A549 treated with CORT108297 at 1 μM for 4 hours (cell line): ENCODE measurements at places on chromosomes 11 and 22. TPM values are rescaled to one million over a fixed set of nuclear protein-coding genes. Genes with fewer than 3 reads are reported as not detected.

Gene NXPE1
- total RNA-seq: not detected in 5 replicates

Gene NCF4
- total RNA-seq: 0.07 TPM in 1 of 5 replicates, not detected in the others

Gene TMEM109
- 98.8 to 134 TPM (median 126 TPM) in 5 replicates for total RNA-seq

Gene OR10A6
- not detected in 5 replicates for total RNA-seq

Gene SLC22A25
- total RNA-seq: not detected in 5 replicates

Gene MYO18B
- 0.01 to 0.08 TPM (median 0.03 TPM) in 4 of 5 replicates, not detected in the other for total RNA-seq

Gene KRTAP5-9
- 0.10 TPM in 1 of 5 replicates, not detected in the others for total RNA-seq

Gene TBX10
- not detected in 5 replicates for total RNA-seq

Gene LINC01488
- 0.03 to 0.05 TPM (median 0.05 TPM) in 3 of 5 replicates, not detected in the others for total RNA-seq

Gene GAB4
- total RNA-seq: not detected in 5 replicates

Gene CBLIF
- not detected in 5 replicates for total RNA-seq

Gene YPEL4
- 0.22 to 0.47 TPM (median 0.27 TPM) in 5 replicates for total RNA-seq

Gene ANO1
- total RNA-seq: 1.2 to 2.0 TPM (median 1.4 TPM) in 5 replicates
